ENCODE measurements at places on chromosomes 3 and 15. TPM values are rescaled to one million over a fixed set of nuclear protein-coding genes. Genes with fewer than 3 reads are reported as not detected.

DNA sequence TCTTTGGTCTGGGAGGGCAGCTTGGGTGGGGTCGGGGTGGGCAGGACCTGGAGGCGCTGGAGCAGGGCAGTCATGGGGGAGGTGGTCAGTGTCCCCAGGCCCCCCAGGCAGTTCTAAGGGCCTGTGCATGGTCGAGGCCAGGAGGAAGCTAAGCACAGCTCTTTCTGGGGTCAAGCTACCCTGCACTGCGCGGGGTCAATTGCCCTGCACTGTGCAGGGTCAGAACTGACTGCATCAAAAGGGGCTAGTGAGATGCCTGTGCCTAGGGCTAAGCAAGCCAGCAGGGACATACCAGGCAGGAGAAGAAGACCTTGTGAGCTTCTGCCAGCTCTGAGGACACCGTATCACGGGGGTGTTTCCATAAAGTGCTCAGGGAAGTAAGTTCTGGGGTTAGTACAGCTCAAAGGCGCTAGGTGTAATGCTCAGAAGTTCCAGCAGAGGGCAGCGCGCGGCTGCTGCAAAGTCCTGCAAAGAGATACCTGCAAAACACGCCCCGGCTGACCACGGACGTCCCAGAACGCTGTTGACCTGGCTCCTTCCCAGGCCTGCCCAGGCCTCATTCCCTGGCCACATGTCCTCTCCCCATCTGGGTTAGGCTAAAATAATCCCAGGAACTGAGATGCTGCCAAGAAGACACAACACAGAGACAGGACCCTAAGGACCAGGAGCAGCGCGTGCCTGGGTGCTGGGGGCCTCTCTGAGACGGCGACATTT, 18.8 kb upstream of the IQSEC1 start:
- DNase-seq: peak; percentile 76

GRCh38 chr3:29279806-29280205, 1.1 kb upstream of the RBMS3 start:
- DNase-seq: no peak

- DNase-seq: no peak
These were observed 110.9 kb downstream of the EDEM1 start for GRCh38 chr3:5298453-5298852.

C2CD4A gene
- not detected for total RNA-seq

GRCh38 chr15:49406352-49407118, 16.5 kb upstream of the FGF7 start:
- DNase-seq: no peak

DNA sequence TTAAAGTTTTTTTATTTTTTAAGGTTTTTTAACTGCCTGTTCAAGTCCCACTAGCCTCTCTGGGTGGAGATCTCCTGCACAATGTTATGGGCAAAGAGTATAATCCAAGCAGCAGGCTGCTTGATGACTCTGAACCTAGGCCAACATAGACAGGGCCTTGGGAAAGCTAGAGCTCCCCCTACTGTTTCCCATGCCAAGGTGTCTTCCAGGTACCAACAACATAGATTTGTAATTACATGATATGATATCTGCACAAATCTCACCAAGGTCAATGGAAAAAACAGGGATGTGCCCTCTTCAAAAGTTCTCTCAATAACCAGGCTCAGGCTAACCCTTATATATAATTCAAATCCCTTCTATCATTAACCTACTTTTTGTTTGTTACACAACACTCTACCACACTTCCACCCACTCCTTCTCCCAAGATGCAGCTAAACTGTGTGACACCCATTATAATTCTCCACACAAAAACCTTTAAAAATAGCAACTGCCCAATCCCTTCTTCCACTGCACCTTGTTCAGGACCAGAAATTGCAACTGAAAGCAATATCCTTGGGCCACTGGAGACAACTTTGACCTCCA, 43.8 kb downstream of the RBM15B start:
- DNase-seq: peak; percentile 42

PBRM1 gene
- 72.9 TPM for total RNA-seq

CHCHD6 gene
- 11.1 TPM for total RNA-seq
